ENCODE measurements at places on chromosomes 4 and X.

- DNase-seq = no peak
Observed at GRCh38 chrX:8091510-8091909, 79.6 kb downstream of the VCX2 start.

- no peak for DNase-seq
Observed at GRCh38 chrX:70552130-70552704, 107.6 kb downstream of the DLG3 start.

- DNase-seq = no peak
Observed at GRCh38 chr4:25904748-25905082, 9.3 kb upstream of the SMIM20 start.

- DNase-seq = no peak
Observed at GRCh38 chr4:150609131-150609530, 27.2 kb downstream of the MAB21L2 start.

DNA sequence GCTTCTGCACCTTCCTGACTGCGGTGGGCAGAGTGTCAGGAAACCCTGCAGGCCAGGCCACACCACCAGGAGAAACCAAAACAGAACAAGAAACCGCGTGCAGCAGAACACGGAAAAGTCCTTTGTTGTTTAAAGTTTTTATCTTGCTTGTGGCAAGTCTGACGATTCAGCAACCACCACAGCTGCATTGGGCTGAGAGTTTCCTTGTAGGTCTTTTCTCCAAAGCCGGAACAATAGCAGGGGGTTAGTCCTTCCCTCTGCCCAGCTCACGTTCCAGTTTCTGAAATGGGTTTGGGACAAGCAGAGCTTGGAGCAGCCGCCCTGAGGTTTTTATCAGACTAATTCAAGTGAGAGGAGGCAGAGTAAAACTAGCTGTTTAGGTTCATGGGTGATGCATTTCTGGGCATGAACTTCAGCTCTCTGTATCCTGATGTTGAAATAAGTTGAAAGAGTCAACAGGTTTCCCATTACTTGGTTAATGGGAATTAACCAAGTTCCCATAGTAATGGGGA lies 216.9 kb downstream of the PTTG2 start:
- DNase-seq = no peak
